ENCODE measurements at places on chromosomes 6 and 20.

- DNase-seq: no peak
These were observed 358.4 kb upstream of the SOX4 start for GRCh38 chr6:21235162-21235561.

- no peak for DNase-seq
These were observed 364.5 kb upstream of the CITED2 start for GRCh38 chr6:139738801-139739455.

DNA sequence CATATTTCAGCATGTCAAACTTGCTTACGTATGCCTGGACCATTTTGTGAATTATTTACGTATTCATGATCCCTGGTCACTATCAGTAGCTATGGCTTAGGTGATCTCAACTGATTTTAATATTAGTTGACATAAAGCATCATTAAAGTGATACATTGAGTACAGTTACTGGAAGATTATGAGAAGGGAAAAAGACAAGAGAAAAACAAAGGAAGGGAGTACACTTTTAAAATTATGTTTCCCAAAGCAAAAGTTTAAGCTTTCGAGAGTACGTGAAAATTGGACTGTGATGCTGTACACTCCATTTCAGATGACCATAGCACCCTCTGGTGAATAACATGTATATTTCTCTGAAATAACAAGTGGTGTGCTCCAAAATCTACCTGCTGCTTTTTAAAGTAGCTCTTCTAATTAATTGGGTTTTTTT is 215.0 kb upstream of the HSF2 start:
- DNase-seq: no peak

GRCh38 chr6:157725836-157726235 is 97.2 kb upstream of the SNX9 start:
- no peak for DNase-seq

- no peak for DNase-seq
These were observed 1.3 kb upstream of the VIP start for GRCh38 chr6:152749336-152749735.

DNA sequence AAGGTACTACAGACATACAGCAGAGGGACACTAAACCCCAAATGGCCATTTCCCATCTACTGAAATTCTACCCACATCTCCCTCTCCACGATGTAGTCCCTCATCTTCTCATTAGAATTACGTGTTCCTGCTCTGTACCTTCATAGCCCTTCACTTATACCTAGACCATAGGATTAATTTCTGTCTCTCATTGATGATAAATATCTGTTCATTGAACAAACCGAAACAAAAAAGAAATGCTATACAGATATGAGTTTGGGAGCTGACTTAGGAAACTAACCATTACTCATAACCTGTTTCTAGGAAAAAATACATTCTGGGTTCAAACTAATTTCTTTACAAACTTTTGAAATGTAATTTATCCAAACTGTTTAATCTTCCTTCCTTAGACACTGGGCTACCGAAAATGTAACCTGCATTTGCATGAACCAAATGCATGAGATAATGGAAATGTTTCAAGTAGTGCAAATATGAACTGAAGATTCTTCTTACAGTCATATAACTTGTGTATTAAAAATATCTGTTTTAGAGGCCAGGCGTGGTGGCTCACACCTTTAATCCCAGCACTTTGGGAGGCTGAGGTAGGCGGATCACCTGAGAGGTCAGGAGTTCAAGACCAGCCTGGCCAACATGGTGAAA is 85.3 kb downstream of the GJA10 start:
- no peak for DNase-seq

- no peak for DNase-seq
These were observed 217.7 kb downstream of the HAO1 start for GRCh38 chr20:7722564-7722963.

DNA sequence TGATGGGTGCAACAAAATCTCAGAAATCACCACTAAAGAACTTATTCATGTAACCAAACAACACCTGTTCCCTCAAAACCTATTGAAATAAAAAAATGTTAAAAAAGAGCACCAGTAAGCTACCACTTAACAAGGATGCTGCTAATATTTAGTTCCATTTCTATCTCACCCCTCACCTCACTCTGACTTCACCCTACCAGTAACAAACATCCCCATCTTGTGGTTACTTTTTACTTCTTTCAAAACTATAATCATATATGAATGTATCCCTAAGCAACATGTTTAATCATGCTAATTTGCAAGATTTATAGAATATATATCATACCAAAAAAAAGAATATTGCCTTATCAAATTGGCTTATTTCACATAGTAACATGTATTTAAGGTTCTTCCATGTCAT is 27.4 kb upstream of the SLC24A3 start:
- DNase-seq: no peak

- DNase-seq: no peak
These were observed 160.7 kb downstream of the FOXC1 start for GRCh38 chr6:1770435-1770843.

- DNase-seq: peak; percentile 69
These were observed 104.9 kb upstream of the IYD start for GRCh38 chr6:150263765-150264404.

DNA sequence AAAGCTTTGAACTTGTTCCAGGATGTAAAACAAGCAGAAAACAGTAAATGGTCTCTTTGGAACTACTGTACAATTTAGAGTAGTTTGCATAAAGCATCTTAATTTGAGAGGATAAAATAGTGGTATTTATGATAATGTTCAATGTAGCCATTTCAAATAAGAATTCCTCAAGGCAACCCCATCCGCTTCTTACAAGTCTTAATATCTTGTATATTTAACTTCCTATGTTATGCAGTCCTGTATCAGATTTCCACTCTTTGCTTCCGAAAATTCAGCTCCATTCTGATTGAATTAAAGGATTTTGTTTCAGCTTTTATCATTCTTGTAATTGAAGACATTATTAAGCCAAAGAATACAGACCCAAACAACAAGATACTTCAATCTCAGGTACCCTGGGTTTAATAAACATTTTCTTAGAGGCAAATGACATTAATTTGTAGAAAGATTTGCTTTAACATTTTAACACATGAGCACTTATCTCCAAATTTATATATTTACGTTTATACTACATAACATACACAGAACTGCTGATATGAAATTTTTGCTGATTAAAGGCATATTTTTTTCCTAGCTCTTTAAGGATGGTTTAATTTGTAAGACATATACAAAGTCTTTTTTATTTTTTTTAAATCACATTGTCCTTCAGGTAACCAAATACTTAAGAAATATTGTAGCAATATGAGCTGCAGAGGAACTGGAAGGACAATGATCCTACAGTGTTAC is 131.1 kb upstream of the BEND3 start:
- DNase-seq: no peak

DNA sequence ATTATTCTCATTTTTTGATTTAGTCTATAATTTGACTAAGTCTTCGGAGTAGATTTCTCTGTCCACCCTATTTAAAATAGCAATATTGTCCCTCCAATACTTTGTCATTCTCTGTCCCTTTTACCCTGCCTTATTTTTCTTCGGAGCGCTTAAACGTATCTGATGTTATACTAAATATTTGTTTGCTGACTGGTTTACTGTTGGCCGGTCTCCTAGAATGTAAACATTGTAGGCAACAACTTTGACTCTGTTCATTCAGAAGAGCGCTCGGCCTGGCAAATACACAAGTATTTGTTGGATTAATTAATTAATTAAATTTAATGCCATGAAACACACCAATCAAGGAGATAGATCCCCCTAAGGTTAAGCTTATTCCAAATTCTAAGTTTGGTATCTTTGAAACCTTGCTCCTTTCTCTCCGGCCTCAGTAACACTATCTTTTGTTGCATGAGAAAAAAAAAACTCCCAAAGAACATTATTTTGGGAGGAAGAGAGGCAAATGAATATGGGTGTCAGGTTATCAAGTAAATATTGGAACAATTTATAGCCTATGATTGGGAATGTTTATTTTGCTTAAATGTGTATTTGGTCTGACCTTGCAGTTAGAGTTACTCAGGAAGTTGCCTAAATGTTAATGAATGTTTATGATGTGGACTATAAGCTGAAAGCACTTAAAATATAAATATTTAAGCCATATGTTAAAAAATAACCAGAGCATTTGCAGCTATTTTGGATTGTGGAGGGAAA is 231.1 kb downstream of the SOX4 start:
- DNase-seq: no peak

GRCh38 chr6:113352029-113352801 is 504.9 kb upstream of the MARCKS start:
- DNase-seq: no peak

DNA sequence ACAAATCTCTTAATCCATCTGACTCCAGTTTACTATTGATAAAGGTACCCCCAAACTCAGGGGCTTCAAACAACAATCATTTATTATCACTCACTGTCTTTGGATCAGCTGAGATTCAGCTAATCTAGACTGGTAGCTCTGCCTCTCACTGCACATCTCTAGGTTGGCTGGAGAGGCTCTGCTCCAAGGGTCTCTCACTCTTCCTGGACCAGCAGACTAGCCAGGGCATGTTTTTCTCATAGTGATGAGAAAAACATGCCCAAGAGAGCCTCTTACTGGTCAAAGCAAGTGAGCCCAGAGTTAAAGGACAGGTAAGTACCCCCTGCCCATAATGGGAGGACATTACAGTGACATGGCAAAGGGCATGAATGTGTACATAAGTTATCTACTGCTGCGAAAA is 115.1 kb upstream of the BEND3 start:
- no peak for DNase-seq

DNA sequence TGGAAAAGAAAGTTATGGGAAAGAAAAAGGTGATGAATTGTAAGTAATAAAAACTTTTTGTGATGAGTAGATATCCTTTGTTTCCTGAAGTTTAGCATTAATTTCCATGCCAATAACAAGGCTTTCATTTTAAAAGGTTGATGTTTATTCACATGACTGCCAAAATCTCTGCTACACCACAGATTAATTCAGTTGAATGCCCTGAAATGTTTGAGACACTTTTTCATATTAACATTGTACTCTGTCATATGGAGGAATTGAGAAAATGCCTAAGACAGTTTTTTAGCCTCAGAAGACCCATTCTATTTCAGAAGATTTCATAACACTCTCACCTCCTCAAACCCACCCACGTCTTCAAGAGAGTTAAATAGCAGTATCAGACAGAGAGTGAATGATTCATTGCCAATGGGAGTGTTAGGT is 115.5 kb downstream of the ADGRG6 start:
- no peak for DNase-seq

DNA sequence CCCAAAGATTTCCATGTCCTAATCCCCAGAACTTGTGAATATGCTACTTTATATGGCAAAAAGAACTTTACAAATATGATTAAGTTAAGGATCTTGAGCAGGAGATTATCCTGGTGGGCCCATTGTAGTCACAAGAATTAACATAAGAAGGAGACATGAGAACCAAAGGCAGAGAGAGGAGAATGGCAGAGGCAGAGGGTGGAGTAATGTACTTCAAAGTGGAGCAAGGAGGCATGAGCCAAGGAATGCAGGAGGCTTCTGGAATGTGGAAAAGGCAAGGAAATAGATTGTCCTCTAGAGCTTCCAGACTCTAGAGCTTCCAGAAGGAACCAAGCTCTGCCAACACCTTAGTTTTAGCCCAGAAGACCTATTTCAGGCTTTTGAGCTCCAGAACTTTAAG is 147.4 kb downstream of the MOXD1 start:
- DNase-seq: no peak

DNA sequence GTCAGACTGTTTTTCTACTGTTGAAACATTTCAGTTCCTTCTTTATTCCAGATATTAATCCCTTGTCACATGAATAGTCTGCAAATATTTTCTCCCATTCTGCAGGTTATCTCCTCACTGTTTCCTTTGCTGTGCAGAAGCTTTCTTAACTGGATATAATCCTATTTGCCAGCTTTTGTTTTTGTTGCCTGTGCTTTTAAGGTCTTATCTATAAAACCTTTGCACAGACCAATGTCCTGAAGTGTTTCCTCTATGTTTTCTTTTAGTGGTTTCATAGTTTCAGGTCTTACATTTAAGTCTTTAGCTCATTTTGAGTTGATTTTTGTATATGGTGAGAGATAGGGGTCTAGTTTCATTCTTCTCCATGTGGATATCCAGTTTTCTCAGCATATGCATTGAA is 19.2 kb downstream of the NCOA6 start:
- no peak for DNase-seq

DNA sequence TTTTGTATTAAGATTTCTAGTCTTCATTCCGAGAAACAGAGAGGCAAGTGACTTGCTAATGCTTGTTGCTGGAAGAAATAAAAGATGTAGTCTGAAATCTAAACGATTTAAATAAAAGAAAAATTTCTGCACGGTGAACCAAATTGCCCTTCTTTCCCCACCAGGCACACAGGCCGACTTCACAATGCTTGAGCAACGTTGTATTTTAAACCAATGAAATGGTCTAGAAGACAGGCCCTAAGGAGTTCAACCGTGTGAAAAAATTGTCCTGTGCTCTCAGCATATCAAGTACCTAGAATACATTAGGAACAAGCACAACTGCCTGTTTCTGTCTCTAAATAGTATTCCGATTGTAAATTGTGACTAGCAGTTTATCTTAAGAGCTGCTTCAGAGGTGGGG is 308.8 kb upstream of the SOX4 start:
- DNase-seq: no peak

DNA sequence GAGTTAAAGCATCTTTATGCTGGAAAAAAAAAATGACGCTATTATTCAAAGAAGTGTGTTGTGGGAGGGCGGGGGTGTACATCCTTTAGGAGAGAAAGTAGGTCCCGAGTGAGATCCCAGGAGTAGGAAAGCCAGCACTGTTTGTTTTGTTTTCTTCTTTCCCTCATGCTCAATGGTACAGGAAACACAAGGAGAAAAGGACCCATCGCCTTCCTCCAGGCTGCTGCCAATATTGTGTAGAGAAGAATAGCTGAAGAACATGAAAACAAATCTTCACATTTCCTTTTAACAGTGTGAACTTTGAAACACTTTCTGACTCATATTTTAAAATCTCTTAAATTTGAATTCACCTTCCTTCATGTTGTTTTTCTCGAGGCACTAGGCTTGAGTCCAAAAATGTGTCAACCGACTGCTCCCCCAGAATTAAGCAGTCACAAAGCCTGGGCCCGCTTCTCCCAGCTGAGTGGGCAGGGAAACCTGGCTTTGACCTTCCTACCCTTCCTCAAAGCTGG is 22.3 kb downstream of the PPP1R16B start:
- DNase-seq: no peak

DNA sequence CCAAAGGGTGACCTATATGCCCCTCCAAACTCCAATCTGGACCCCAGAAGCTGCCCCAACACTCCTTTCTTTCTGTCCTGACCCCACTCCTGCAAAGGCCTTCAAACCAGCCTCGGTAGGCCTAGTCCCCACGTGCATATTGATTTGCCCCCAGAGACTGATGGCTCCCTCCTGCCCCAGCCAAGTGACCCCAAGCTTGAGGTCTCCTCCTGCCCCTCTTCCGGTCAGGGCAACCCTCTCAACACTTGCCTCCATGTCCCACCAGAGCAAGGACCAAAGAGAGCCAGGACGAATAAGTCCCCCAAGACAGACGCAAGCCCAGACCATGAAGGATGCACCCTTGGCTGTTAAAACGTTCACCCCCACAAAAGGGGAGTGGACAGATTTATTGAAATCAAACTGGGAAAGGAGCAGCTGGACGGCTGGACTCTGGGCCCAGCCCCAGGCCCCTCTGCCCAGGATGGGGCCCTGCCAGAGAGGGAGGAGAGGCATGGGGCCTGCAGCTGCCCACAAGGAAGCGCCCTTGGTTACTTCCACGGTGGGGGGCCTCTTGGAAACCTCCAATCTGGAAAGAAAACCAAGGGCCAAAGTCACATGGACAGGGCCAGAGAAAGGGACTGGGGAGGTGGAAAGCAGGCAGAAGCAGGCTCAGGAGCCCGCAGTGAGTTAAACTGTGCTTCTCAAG is 2.4 kb upstream of the SPEF1 start:
- no peak for DNase-seq

GRCh38 chr6:128131566-128131965 is 230.7 kb upstream of the THEMIS start:
- DNase-seq: no peak

GRCh38 chr6:134909701-134910592 is 40.0 kb downstream of the ALDH8A1 start:
- DNase-seq: no peak
